ENCODE measurements at places on chromosomes 11 and 22. TPM values are rescaled to one million over a fixed set of nuclear protein-coding genes. Genes with fewer than 3 reads are reported as not detected.

DNA sequence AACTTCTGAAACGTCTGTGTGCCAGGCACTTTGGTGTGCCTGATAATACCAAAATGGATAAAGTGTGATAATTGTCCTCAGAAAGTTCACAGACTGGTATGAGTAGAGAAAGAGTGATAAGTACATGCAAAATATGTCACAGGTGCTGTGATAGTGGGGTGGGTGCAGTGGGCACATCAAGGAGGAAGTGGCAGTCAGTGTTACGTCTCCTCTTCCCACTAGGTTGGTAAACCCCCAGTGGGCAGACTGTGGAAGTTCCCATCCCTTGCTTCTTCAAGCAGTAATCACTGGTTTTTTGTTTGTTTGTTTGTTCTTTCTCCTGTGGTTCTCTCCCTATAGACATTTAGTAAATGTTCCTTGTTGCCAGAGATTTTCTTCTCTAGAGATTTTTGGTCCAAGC lies 5.4 kb downstream of the RNF121 start:
- H3K27me3 ChIP-seq, result no peaks in the 10 kb centered on the region
- peak overlapping the region; percentile 52 for H3K27ac ChIP-seq
- peaks cover 75% of the 10 kb centered on the region for H3K4me1 ChIP-seq
- H3K36me3 ChIP-seq, result peaks cover 4% of the 10 kb centered on the region
- H3K4me3 ChIP-seq, result no peak overlapping the region
- no peak for DNase-seq

DNA sequence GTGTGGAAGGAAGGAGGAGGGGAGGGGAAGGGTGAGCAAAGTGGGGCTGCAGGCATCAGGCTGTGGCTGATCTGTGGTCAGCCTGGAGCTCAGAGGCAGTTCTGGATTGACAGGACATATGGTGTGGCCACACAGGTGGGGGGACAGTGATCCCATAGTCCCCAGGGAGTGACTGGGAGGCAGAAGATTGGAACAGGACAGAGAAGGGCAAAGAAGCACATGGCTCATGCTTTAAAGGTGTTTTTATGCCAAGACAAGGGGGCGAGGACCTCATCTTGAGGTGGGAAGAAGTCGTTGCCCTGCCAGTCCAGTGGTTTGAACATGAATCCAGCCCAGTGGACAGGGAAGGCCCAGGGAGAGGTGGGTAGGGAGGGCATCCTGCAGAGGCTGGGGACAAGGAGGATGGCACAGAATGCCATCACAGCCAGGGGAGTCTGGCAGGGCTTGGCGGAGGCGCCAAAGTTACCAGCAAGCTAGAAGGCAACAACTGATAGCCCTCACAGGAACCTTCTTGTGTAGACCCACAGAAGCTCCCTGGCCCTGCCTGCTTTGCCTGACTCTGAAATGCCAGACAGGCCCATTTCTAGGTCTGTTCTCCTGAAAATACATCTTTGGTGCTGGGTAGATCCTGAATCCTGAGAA lies 3.1 kb downstream of the BET1L start:
- H3K4me3 ChIP-seq, result no peak overlapping the region
- peaks cover 30% of the 10 kb centered on the region for H3K4me1 ChIP-seq

DNA sequence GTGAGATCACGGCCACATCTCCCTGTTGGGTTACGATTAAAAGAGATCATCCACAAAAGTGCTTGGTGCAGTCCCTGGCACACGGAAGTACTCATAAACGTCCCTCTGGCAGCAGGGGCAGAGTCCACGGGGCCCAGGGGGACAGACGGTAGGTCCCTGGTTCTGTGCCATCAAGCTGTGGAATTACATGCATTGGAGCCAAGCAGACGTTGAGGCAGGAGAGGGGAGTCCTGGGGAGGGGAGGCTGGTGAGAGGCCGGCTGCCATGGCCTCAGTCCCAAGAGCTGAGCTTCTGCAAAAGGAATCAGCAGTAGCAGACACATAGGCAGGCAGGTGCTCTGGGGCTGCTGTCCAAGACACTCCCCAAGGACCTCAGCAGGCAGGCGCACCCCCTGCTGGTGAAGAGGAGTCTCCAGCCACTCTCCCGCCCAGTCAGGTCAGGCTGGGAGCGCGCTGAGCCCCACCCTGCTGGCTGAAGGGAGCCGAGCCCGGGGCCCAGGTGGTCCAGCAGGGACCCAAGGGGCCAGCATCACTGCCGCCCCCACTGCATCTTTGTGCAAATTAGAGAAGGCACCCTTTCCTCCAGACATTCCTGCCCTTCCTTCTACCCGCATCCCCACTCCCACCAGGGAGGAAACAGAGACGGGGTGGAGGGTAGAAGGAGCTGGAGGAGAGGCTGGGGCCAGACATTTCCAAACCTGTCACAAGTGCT lies 7.6 kb upstream of the KCTD17 start:
- no peaks in the 10 kb centered on the region for H3K36me3 ChIP-seq
- H3K4me1 ChIP-seq, result peaks cover 4% of the 10 kb centered on the region
- no peak overlapping the region for H3K4me3 ChIP-seq
- no peak for DNase-seq
- H3K27ac ChIP-seq, result no peak overlapping the region

DNA sequence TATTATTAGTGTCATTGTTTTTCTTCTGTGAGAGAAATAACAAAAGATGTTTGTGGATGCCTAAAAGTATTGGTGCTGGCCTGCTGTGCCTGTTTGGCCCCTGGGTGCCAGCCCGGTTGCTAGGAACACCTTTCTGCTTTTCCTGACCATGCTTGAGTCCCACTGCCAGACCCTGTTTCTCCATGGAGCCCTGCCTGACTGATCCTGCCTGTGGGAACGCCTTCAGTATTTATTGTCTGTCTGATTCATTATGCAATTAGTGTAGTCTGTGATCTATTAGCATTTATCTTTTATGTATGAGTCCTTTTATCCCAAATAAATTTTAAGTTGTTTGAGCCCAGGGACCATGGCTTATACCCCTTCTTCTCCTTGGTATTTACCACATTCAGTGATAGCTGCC lies 98.6 kb upstream of the MPPED2 start:
- H3K36me3 ChIP-seq, result no peaks in the 10 kb centered on the region
- no peaks in the 10 kb centered on the region for H3K4me1 ChIP-seq
- no peaks in the 10 kb centered on the region for H3K27me3 ChIP-seq
- DNase-seq, result no peak
- no peak overlapping the region for H3K4me3 ChIP-seq

GRCh38 chr22:37416827-37417226 lies 10.5 kb downstream of the ELFN2 start:
- no peak overlapping the region for H3K27ac ChIP-seq
- peaks cover 28% of the 10 kb centered on the region for H3K27me3 ChIP-seq
- no peak overlapping the region for H3K4me3 ChIP-seq
- peak; percentile 86 for DNase-seq

DNA sequence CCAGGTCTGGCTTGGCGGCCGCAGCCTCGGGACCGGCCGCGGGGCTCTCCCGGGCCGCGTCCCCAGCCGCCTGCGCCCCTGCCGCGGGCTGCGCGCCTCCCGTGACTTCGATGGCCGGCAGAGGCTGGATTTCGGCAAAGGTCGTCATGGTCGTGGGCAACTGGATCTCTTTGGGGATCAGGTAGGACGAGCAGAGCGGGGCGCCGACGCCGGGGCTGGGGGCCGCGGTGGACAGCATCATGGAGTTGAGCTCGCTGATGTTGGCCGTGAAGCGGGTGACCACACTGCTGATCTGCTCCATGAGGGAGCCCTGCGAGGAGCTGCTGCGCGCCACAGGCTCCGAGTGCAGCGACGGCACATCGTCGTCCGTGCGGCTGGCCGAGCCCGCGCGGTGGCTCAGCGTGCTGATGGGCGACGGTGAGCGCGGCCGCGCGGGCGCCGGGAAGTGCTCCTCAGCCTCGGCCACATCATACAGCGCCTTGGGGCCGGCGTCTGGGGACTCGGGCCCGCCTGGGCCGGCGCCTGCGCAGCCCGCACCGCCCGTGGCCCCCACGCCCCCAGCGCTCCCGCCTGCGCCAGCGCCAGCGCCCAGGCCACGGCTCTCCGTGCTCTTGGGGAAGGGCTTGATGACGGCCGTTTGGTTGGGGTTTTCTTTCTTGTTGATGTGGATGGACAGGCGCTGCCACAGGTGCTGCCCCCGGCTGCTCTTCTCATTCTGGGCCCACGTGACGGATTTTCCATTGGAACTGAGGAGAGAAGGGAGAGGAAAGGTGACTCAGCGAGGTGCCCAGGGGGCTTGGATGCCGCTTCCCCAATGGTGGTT lies 171.4 kb upstream of the CTSC start:
- no peak for DNase-seq
- peaks cover 45% of the 10 kb centered on the region for H3K27me3 ChIP-seq
- H3K4me1 ChIP-seq, result peaks cover 6% of the 10 kb centered on the region
- H3K36me3 ChIP-seq, result peaks cover 1% of the 10 kb centered on the region

- peaks cover 81% of the 10 kb centered on the region for H3K27me3 ChIP-seq
- no peak overlapping the region for H3K27ac ChIP-seq
- H3K4me1 ChIP-seq, result peaks cover 21% of the 10 kb centered on the region
These were observed 524 bp upstream of the SLC1A2 start for GRCh38 chr11:35419830-35420333.

DNA sequence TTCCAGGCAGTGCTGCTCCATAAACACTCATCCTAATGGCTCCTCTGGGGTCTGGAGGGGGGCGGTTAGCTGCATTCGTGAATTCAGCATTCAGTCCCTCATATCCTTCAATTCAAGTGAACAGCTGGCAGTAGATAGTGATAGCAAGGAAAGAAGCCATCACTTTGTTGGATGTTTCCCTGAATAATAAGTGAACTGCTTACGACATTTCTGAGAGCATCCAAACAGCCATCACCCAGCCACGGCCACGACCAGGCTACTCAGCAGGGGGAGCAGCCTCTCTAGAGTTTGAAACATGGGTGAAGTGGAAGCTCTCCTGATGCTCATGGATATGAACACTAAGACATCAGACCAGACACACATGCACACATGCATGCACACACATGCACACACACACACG lies 163.6 kb downstream of the NTM start:
- no peak overlapping the region for H3K27ac ChIP-seq
- DNase-seq, result no peak
- peaks cover 66% of the 10 kb centered on the region for H3K27me3 ChIP-seq
- no peak overlapping the region for H3K4me3 ChIP-seq
- no peaks in the 10 kb centered on the region for H3K4me1 ChIP-seq

- no peaks in the 10 kb centered on the region for H3K36me3 ChIP-seq
- no peak for DNase-seq
- H3K4me1 ChIP-seq, result peaks cover 51% of the 10 kb centered on the region
- H3K27ac ChIP-seq, result peak overlapping the region; percentile 77
- H3K27me3 ChIP-seq, result no peaks in the 10 kb centered on the region
These were observed 3.3 kb downstream of the CD81 start for GRCh38 chr11:2380396-2380795.

DNA sequence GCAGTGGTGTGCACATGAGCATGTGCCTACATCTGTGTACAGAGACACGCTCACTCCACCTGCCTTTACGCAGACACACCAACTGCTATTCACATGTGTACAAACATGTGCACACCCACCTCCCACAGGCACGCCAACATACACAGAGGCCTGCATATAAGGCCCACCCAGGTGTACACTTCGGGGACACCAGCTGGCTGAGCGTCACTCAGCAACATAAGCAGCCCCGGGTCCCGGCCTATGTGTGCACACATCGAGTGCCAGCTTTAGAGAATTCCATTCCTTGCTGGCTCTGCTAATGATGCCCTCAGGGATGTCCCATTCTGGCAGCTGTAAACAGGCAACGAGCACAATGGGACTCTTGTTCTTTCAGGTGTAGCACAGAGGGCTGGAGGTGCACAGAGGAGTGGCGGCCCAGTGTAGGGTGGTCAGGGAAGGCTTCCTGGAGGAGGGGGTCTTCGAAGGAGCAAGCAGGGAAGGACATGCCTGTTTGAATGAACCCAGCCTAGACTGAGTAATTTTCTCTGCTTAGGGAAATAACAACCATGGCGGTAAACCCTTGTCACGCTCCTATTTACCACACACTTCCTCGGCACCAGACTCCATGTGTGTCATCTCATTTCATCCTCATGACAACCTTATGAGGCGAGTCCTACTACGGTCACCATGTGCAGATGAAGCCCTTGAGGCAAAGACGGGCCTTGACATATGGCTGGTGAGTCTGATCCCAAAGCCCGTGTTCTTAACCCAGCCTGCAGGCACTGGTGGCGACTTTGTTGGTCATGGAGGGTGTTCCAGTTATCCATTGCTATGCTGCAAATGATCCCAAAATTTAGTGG lies 35.1 kb downstream of the RPL3 start:
- H3K36me3 ChIP-seq, result peaks cover 2% of the 10 kb centered on the region
- H3K4me3 ChIP-seq, result no peak overlapping the region
- H3K4me1 ChIP-seq, result peaks cover 19% of the 10 kb centered on the region
- no peak overlapping the region for H3K27ac ChIP-seq
- no peaks in the 10 kb centered on the region for H3K27me3 ChIP-seq
- DNase-seq, result peak; percentile 71

DNA sequence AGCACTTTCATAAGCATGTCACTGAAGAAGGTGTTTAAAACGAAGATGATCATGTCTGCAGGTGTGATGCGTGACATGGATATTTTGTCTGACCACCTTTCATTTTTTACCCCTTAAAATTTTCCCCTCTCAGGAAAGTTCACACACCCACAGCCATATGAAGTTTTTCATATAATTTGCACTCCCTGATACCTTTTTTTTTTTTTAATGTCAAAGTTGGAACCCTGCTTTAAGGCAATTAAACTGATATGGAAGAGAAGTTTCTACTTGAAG lies 104.6 kb downstream of the ATXN10 start:
- no peak for DNase-seq
- H3K4me3 ChIP-seq, result no peak overlapping the region
- H3K36me3 ChIP-seq, result peaks cover 4% of the 10 kb centered on the region
- H3K27me3 ChIP-seq, result no peaks in the 10 kb centered on the region
- no peak overlapping the region for H3K27ac ChIP-seq

- H3K36me3 ChIP-seq, result no peaks in the 10 kb centered on the region
- peaks cover 20% of the 10 kb centered on the region for H3K4me1 ChIP-seq
- peak within 1 kb of the TSS; percentile 82 for H3K27ac ChIP-seq
- no peaks in the 10 kb centered on the region for H3K27me3 ChIP-seq
- peak; percentile 95 for DNase-seq
- peak within 1 kb of the TSS; percentile 84 for H3K4me3 ChIP-seq
These were observed at the start of gene DEPDC7 for GRCh38 chr11:33015621-33016551. Gene DEPDC7 (plus strand): TSS chr11:33015878. CDS start chr11:33015956, 78 bp downstream.

GRCh38 chr11:110850846-110851245 lies 138.6 kb upstream of the ARHGAP20 start:
- no peak for DNase-seq
- peaks cover 2% of the 10 kb centered on the region for H3K36me3 ChIP-seq
- no peak overlapping the region for H3K27ac ChIP-seq

- DNase-seq, result no peak
- peaks cover 13% of the 10 kb centered on the region for H3K4me1 ChIP-seq
- no peaks in the 10 kb centered on the region for H3K36me3 ChIP-seq
- H3K4me3 ChIP-seq, result peak overlapping the region; percentile 73
- peak overlapping the region; percentile 28 for H3K27ac ChIP-seq
These were observed 453 bp downstream of the GAS2 start for GRCh38 chr11:22666688-22667439.

DNA sequence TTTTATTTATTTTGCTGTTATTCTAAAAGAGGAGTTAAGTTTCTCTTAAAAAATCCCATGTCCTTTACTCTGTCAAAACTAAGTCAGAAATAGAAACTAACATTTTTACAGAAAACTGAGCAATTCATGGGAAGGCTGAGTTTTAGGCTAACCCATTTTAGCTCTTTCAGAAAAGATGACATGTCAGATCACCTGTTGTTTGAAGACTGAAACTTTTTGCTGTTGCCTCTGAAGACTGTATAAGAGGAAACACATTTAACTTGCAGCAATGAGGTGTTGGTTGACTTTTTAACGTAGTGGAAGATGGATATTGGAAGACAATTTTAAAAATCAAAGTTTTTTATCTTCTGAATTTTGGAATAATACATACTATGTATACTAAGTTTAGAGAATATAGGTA lies 115.4 kb downstream of the METTL15 start:
- H3K4me3 ChIP-seq, result no peak overlapping the region
- peaks cover 19% of the 10 kb centered on the region for H3K4me1 ChIP-seq
- H3K36me3 ChIP-seq, result peaks cover 10% of the 10 kb centered on the region
- H3K27me3 ChIP-seq, result no peaks in the 10 kb centered on the region

Gene CDKN1C
- total RNA-seq, result 14.6 TPM

Gene PLEKHB1
- 2.9 TPM for total RNA-seq

Gene CACNA1I
- total RNA-seq, result 0.08 TPM

Gene RTCB
- 66.3 TPM for total RNA-seq

Gene RPS3
- total RNA-seq, result 1,466 TPM

All from chondrocyte (in vitro differentiated cells).